ENCODE measurements at places on chromosomes 2 and 18. TPM values are rescaled to one million over a fixed set of nuclear protein-coding genes. Genes with fewer than 3 reads are reported as not detected.

ERLEC1 gene
- total RNA-seq: 84.5 TPM

DNA sequence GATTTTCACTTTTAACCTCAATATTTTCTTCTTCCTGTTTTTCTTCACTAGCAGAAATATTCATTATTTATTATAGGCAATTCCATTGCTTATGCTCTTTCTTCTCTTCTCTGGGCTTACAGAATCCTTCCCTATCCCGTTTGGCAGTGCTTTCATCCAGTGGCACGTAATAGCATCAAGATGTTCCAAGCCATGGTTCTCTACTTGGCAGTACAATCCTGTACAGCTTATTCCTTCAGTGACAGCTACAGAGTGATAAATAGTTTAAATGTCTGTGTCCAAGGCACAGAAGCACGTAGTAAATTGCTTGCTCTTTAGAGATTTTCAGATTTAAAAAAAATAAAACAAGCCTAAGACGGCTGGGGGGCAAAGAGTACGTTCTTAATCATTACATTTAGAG lies 1964.3 kb downstream of the SUCLG1 start:
- H3K27ac ChIP-seq: no peak overlapping the region
- H3K27me3 ChIP-seq: no peaks in the 10 kb centered on the region
- DNase-seq: no peak
- H3K4me1 ChIP-seq: no peaks in the 10 kb centered on the region
- H3K4me3 ChIP-seq: no peak overlapping the region

- H3K27ac ChIP-seq: peak overlapping the region; percentile 30
- H3K27me3 ChIP-seq: no peaks in the 10 kb centered on the region
- H3K4me1 ChIP-seq: peaks cover 7% of the 10 kb centered on the region
- no peak overlapping the region for H3K4me3 ChIP-seq
- no peaks in the 10 kb centered on the region for H3K36me3 ChIP-seq
These were observed 80.4 kb downstream of the POLR1A start for GRCh38 chr2:86025229-86025820.

- H3K4me1 ChIP-seq: no peaks in the 10 kb centered on the region
- no peaks in the 10 kb centered on the region for H3K36me3 ChIP-seq
- no peak overlapping the region for H3K27ac ChIP-seq
These were observed 132.6 kb downstream of the C1D start for GRCh38 chr2:67930156-67930555.

DNA sequence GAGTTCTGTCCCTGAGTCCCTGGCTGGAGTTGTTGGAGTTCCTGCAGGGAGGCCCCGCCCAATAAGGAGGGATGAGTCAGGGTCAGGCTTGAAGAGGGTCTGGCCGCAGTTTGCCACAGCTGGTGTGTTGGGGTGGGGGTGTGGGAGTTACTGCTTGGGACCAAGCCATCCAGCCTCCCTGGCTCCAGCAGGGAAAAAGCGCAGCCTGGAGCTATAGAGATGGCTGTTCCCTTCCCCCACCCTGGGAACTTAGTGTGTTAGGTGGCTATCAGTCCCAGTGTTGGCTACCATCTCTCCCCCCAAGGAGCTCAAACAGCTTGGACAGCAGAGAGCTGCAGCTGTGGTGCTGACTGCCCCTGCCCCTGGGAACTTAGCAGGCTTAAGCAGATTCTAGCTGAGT lies 13.2 kb upstream of the TANK start:
- no peak overlapping the region for H3K4me3 ChIP-seq
- no peak for DNase-seq

GRCh38 chr2:241473399-241473798 lies 35.0 kb downstream of the STK25 start:
- no peak overlapping the region for H3K27ac ChIP-seq
- no peak for DNase-seq
- H3K4me1 ChIP-seq: no peaks in the 10 kb centered on the region
- H3K27me3 ChIP-seq: no peaks in the 10 kb centered on the region
- H3K4me3 ChIP-seq: no peak overlapping the region

DNA sequence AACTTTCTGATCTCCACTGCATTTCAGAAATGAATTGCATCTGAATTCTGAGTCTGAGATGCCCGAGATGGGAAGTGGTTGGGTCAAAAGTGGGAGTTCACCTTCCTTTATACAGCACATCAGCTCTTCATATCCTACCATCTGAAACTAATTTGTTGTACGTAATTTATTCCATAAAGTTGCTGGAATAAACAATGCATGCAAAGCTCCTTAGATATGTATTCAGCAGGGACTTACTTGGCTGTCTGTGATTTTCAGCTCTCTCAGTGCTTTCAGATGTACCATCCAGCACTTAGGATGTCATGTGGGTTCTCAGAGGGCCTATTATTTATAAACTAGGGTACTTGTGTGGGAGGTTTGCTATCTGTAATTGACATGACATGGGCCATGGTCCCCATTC lies 46.9 kb upstream of the EFEMP1 start:
- H3K4me1 ChIP-seq: no peaks in the 10 kb centered on the region
- H3K4me3 ChIP-seq: no peak overlapping the region
- no peak overlapping the region for H3K27ac ChIP-seq
- DNase-seq: no peak
- H3K36me3 ChIP-seq: no peaks in the 10 kb centered on the region
- no peaks in the 10 kb centered on the region for H3K27me3 ChIP-seq

DNA sequence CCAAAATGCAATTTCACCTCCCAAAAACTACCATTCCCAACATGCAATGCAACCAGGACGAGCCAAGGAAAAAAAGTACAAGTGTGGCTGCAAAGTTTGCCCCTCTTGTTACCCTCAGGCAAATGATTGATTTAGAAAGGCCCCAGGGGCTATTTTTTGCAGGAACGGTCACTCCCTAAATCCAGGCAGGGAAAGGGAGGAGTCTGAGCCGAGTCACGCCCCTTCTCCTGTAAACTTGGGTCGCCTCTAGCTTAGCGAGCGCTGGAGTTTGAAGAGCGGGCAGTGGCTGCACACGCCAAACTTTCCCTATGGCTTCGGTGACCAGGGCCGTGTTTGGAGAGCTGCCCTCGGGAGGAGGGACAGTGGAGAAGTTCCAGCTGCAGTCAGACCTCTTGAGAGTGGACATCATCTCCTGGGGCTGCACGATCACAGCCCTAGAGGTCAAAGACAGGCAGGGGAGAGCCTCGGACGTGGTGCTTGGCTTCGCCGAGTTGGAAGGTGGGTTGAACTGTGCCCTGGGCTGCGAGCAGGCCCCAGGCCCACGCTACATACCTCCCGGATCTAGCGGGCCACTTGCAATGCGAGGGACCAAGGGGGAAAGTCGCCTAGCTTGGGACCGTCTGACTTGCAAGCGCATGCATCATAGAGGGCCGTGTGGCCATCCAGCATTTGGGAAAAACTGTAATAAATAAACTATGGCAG lies at the start of gene GALM:
Gene GALM, plus strand, starts transcription at position 261 of the 702 bp plus-strand sequence. Its CDS starts 48 bp downstream, at position 309.
- DNase-seq: peak; percentile 94
- H3K4me1 ChIP-seq: peaks cover 21% of the 10 kb centered on the region
- H3K27me3 ChIP-seq: no peaks in the 10 kb centered on the region
- no peaks in the 10 kb centered on the region for H3K36me3 ChIP-seq

DNA sequence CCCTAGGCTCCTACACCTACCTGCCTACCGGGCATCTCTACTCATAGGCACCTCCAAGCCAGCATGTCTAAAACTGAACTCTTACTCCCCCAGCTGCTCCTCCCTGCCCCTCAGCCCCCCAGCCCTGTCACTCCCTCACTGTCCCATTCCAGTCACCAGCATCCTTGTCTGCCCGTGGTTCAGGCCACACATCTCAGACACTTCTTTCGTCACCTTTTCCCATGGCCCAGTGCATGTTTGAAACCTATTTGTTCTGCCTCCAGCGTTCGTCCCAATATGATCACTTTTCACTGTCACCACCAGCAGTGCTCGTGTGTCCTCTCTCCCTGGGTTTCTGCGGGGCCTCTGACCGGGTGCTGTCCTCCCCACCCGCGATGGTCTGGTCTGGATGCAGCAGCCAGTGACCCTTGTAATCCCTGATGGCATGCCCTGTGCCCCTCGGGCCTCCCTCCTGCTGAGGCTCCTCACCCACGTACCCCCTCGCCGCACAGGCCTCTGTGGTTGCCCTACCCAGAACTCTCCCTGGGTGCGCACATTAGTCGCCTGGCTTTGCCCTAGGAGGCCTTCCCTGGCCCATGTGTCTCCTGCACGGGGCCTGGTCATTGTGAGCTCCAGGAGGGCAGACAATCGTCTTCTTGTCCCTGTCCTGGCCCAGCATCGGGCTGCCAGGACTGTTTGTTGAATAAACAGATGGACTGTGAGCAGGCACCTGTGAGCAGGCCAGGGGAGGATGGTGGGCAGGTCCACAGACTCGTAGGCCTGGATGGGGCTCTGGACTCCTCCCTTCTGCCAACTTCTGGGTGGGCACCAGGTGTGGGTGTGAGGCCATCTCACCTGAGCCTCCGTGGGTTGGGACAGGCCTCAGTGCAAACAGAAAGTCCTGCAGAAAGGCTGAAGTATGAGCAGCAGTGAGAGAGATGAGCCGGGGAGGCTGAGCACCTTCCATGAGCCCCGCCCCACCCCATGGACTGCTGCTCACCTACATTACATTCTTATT lies 15.5 kb downstream of the LDLRAD4 start:
- H3K4me3 ChIP-seq: no peak overlapping the region
- H3K27ac ChIP-seq: no peak overlapping the region
- no peaks in the 10 kb centered on the region for H3K36me3 ChIP-seq
- DNase-seq: peak; percentile 87
- peaks cover 25% of the 10 kb centered on the region for H3K4me1 ChIP-seq

DNA sequence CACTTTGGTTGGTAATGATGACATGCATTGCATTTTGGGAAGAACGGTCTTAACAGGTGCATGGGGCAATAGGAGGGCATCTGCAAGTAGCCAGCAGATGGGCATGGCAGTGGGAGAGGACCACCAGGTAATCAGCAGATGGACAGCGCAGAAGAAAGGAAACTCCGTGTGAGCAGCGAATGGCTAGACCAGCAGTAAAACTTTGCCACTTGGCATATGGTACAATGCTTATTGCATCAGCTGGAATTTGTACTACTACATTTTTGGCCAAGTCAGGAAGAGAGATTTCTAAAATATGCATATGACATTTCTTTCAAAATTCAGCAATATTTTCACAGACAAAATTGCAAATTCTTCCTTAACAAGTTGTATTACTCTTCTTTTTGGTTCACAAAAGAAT lies 768.5 kb downstream of the LRP1B start:
- no peak for DNase-seq
- no peaks in the 10 kb centered on the region for H3K36me3 ChIP-seq
- no peak overlapping the region for H3K27ac ChIP-seq
- H3K27me3 ChIP-seq: no peaks in the 10 kb centered on the region
- no peak overlapping the region for H3K4me3 ChIP-seq
- no peaks in the 10 kb centered on the region for H3K4me1 ChIP-seq

DNA sequence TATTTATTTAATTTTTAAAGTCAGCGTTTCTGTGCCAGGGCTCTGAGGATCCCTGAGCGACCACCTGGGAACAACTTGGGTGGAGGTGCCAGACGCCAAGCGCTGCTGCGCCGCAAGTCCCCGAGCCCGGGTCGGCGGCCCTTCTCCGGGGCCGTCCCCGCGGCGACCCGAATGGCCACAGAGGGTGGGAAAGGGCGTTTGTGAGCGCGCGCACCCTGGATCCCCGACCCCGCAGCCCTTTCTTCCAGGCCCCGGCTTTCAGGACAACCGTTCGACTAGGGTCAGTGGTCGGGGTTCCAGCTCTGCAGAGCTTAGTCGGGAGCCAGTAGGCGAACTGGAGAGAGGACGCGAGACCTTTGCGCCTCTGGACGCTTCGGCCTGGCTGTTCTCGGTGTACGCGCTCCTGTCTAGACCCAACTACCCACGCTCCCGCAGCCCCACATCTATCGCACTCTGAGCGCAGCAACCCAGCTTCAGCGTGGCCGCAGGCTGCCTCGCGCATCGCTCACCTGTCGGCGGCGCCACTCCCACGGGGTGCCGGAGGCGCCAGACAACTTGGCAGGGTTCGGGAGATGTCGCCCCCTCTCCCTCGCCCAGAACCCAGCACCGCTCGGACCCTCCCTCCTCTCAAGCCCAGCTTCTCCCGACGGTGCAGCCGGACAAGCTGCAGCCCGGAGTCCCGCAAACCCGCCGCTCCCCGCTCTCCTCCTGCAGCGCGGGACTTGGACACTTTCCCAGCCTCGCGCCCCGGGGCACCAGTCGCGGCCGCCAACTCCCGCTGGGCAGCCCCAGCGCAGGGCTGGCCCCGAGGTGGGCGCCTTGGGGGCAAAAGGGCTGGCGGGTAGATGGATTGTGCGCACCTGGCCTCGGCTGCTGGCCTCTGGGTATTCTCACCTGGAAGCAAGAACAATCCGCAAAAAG lies 758 bp downstream of the LYPD1 start:
- H3K36me3 ChIP-seq: no peaks in the 10 kb centered on the region
- peaks cover 32% of the 10 kb centered on the region for H3K4me1 ChIP-seq
- H3K4me3 ChIP-seq: peak overlapping the region; percentile 50

DNA sequence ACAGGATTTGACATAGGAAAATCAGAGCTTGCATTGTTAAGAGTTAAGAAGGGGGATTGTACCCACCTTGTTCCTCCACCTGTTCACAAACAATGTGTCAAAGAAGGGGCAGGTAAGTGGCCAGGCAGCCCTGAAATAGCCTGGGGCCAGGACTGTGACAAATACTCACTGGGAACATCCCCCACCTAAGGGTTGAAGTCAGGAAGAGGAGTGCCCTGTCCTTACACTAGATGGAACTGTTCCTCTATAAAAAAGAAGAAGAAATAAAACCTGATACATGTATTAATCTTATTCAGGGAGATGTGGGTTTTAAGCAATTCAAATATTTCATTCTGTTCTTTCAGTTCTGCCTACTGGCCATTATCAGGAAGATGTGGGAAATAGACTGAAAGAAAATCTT lies 41.9 kb downstream of the TACR1 start:
- no peaks in the 10 kb centered on the region for H3K27me3 ChIP-seq
- H3K27ac ChIP-seq: no peak overlapping the region
- H3K4me3 ChIP-seq: no peak overlapping the region
- no peaks in the 10 kb centered on the region for H3K4me1 ChIP-seq

DNA sequence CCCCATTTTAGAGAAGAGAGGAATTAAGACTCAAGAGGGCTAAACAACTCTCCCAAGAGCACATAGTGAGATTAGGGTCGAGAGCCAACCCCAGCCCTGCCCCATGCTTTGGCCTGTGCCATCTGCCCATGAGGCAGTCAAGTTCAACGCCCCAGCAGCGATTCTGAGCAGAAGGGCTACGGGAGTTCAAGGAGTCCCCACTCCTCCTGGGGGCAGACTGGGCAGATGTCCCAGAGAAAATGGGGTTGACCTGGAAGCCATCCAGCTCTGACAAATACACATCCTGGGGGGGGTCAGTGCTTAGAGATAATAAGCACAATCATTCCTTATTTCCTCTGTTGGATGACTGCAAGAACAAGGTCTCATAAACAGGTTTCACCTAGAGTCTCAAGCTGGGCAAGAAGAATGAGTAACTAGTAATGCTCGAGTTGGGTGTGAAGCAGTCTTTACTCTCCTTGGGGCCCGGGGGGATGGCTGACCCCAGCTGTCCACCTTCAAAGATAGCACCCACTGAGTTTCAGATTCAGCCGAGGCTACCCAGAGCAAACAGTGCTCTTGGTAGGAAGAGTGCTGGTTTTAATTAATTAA lies 716.4 kb downstream of the RNF144A start:
- no peak overlapping the region for H3K27ac ChIP-seq
- DNase-seq: no peak
- no peaks in the 10 kb centered on the region for H3K4me1 ChIP-seq
- H3K27me3 ChIP-seq: no peaks in the 10 kb centered on the region
- H3K36me3 ChIP-seq: no peaks in the 10 kb centered on the region
